ENCODE measurements at places on chromosomes 1 and 21.

- no peak for DNase-seq
Measured at GRCh38 chr1:87307306-87307705, 21.4 kb upstream of the LMO4 start.

GRCh38 chr1:38817267-38818174, 42.1 kb downstream of the RRAGC start:
- no peak for DNase-seq

GRCh38 chr1:70496181-70496580, 85.1 kb downstream of the CTH start:
- no peak for DNase-seq

GRCh38 chr21:39663066-39663465, 50.3 kb downstream of the B3GALT5 start:
- no peak for DNase-seq

GRCh38 chr1:184462155-184462554, 75.3 kb downstream of the C1orf21 start:
- DNase-seq: no peak

DNA sequence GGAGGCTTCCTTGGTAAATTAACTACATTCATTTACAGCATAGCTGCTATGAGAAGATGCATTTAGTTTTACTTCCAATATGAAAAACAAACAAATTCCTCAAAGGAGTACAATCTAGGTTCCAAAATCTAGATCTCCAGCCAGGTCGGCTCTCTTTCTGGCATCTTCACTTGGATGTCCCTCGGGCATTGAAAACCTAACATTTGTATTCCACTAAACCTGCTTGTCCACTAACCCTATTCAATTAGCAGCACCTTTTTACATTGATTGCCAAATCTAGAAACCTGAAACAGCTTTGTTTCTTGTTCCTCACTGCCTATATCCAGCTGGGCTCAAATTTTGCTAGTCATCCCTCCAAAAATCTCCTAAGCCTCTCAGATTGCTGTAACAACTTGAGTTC, 14.3 kb upstream of the CXADR start:
- DNase-seq: no peak

- no peak for DNase-seq
Measured at GRCh38 chr1:73759011-73759410, 439.0 kb downstream of the LRRIQ3 start.

GRCh38 chr1:66521721-66522365, 12.1 kb upstream of the SGIP1 start:
- DNase-seq: no peak

DNA sequence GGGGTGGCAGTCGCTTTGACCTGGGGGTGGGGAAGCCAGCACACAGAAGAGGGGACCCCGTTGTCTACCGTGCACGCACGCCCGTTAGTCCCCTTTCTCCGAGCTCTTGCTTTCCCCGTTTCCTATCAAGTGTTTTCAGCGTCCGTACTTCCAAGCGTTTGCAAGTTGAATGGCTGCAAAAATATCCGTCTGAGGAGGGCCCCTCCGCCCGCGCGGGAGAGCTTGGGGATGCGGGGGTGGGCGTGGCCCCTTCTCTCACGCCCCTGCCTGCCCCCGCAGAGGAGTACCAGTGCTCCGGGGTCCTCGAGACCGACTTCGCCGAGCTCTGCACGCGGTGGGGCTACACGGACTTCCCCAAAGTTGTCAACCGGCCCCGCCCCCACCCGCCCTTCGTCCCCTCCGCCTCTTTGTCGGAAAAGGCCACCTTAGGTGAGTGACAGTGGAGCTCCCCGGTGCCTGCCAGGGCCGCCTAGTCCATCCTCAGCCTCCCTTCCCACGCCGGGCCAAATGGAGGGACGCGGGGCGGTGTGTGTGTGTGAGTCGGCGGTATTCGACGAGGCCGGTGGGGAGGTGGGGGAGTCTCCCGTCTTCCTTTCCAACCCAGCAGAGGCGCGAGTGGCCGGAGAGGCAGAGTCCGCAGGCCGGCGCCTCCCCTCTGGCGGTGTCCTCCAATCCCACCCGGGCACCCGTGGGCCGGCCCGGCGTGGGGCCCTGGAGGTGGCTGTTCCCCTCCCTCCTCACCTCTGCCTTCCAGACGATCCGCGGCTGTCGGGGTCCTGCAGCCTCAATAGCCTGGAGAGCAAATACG, 3.4 kb downstream of the LRRC71 start:
- no peak for DNase-seq

- peak; percentile 87 for DNase-seq
Measured at GRCh38 chr1:6601049-6601922, 1.4 kb downstream of the KLHL21 start.

DNA sequence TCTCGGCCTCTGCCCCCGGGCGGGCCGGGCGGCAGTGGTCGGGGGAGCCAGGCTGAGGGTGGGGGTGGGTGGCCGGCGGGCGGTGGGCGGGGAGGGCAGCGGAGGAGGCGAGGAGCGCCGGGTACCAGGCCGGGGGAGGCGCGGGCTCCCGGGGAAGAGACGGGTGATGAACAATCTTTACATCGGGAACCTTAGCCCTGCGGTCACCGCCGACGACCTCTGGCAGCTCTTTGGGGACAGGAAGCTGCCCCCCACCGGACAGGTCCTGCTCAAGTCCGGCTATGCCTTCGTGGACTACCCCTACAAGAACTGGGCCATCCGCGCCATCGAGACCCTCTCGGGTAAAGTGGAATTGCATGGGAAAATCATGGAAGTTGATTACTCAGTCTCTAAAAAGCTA, 112.5 kb downstream of the NBPF12 start:
- DNase-seq: no peak

- peak; percentile 65 for DNase-seq
Measured at GRCh38 chr1:182430263-182431068, 19.5 kb upstream of the RGSL1 start.

DNA sequence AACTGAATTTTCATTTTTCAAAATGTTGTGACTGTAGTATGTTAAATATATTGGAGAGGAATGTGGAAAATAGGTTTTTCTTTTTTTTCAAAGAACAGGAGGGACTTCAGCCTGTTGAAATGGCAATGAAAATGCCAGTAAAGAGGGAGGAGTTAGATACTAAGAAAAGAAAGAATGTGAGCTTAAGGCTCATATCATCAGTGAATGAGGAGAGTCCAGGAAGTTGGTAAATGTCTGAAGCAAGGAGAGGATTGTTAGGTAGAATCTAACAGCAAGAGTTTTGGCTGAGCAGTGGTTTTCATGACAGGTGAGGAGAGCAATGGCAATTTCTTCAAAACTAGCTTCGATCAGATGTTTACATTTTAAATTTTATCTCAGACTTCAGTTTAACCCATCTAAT, 43.0 kb downstream of the PLA2G4A start:
- no peak for DNase-seq

DNA sequence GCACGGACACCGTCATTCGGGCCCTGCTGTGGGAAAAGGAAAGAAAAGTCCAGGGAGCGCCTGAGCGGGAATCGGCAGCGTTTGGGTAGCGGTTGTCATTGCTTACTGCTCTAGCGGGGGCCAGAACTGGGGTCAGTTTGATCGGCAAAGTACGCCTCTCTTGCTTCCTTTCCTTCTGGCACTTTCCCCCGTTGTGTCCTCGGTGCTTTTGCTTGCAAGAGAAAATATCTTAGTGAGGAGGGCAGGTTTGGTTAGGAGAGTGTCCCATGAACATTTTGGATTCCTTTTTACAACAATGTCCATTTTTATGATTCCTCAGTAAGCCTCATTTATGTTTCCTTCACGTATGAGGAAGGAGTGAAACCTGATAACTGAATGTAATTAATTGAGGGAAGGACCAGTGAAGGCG, 670 bp downstream of the ST3GAL3 start:
- no peak for DNase-seq

GRCh38 chr1:77975386-77975785, 3.5 kb downstream of the FUBP1 start:
- DNase-seq: peak; percentile 27

- peak; percentile 21 for DNase-seq
Measured at GRCh38 chr1:47431534-47431933, 6.3 kb upstream of the FOXD2 start.

DNA sequence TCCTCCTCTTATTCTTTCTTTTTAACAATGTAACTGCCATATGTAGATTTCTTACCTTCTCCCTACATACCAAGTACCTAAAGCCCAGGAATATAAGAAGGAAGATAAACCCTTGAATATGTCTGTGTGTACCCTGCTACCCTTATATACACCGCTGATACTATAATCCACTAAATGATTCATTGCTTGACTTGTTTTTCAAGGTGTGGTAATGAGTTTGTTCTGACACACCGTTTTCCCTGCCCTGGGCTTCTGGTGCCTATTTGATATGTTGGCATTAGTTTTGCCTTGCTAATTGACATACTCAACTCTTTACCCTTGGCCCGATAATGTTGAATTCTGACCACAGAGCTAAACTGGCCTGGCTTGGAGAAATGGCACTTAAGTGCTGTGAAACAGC, 64.3 kb downstream of the IL23R start:
- DNase-seq: no peak

DNA sequence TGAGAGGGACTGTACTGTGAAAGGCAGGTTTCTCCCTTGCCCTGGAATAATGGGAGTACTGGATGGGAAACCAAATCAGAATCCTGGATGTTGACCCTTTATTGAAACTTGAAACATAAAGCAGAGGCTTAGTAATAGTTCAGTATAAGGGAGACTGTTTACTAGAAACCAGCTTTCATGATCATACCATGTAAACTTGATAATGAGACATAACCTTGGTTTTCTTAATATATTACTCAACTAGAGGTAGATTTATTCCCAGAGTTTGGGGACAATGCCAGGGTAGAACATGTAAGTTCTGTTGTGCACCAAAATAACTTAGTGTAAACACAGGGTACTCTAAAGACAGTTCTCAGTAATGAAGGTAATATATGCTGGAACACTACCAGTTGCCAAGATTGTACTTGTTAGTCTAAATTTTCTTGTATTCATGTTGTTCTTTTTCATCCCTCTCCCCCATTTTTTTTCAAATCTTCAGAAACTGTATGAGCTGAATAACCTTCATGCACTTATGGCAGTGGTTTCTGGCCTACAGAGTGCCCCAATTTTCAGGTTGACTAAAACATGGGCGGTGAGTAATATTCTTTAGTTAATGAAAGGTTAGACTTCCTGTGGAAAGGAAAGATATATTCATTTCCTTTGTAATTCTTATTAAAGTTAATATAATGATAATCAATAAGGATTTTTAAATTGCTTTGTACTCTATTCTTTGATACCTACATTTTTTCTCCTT, 49.6 kb downstream of the ANGPTL1 start:
- DNase-seq: peak; percentile 31

GRCh38 chr1:235122348-235122747, 6.3 kb downstream of the TOMM20 start:
- DNase-seq: no peak

- DNase-seq: no peak
Measured at GRCh38 chr1:108583757-108584427, 24.0 kb downstream of the EEIG2 start.

DNA sequence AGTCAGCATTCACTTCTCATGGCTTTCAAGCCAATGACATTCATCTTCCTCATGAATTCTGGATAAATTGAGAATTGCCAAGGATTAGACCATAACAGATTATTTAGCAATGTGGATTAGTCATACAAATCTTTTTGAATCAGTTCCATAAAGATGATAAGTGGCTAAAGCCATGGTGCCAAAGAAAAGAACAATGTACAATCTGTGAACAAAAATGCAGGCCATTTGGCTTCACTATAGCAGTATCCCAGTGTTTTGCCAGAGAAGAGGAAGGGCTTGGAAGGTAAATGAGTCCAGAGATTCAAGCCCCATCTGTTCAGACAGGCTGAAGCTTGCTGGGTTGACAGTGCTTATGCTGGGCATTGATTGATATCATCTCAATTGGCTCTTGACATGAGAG, 376.4 kb upstream of the LRRC7 start:
- no peak for DNase-seq

- DNase-seq: no peak
Measured at GRCh38 chr1:20123722-20124455, 4.6 kb upstream of the PLA2G2D start.

DNA sequence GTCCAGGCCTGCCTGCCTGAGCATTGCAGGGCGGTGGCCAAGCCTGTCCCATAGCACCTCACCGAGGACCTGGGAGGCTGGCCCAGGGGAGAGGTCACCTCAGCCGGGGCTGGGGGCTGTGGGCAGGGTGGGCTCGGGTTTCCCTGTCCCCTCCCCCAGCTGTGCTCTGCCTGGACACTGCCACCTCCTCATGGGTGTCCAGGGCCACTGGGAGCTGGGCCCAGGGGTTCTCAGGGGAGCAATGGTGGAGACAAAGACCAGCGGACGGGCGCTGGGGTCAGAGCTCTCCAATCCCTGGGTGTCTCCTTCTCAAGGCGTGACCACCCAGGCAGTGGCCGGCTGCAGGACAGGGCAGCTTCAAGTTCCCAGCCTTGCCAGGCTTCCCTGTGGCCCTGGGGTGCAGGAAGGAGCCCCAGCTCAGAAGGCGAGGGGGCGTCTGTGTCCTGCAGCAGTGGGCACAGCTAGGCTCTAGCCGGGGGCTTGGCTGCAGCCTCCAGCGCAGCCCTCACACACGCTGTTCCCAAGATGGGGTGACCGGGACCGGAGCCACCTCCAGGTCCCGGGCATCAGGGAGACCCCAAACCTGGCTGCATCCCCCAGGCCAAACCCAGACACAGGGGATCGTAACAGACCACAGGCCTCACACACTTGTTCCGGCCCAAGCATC, 29.0 kb downstream of the TP73 start:
- no peak for DNase-seq

- DNase-seq: no peak
Measured at GRCh38 chr1:180616439-180616838, 15.4 kb upstream of the XPR1 start.

All from activated CD4-positive, alpha-beta T cell treated with anti-CD3 and anti-CD28 coated beads, Interleukin-2, Interleukin-4, amounts not matched to agents 100 ng/mL and 50 ng/mL, durations not matched to agents 16 hours and 8 hours (primary cell).